Osteoblast (primary cell): ENCODE measurements at places on chromosomes 5 and 9. TPM values are rescaled to one million over a fixed set of nuclear protein-coding genes. Genes with fewer than 3 reads are reported as not detected.

GRCh38 chr5:35671541-35672295 is 54.1 kb downstream of the SPEF2 start:
- no peak for DNase-seq

DNA sequence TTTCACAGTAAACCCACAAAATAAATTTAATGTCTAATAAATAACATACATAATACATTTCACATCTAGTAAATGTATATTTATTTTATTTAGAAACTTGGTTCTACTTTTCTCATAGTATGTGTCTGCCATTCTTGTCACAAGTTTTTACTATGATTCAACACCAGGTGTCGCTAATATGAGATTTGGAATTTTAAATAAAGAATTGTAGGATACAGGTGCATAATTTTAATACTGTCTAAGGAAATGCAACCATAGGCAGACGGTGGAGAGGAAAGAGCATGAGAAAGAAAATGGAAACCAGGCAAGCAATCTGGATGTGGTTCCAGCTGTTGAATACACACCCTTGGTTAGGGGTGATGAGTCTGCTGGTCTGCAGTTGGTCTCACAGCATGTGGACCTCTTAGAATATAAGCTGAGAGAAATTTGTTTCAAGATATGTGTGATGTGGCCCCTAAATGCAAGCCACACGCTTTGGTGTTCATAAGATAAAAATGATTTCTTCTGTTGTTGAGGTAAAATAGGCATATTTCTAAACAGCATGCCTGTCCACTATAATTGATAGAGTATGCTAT is 114.7 kb upstream of the TXNDC8 start:
- DNase-seq, result peak; percentile 18

GRCh38 chr5:23717486-23717885 is 210.1 kb downstream of the PRDM9 start:
- no peak for DNase-seq

PTPN3 gene
- total RNA-seq, result 2.9 TPM in 2 replicates

PCDHB5 gene
- 1.5 and 2.9 TPM in 2 replicates for total RNA-seq

DNA sequence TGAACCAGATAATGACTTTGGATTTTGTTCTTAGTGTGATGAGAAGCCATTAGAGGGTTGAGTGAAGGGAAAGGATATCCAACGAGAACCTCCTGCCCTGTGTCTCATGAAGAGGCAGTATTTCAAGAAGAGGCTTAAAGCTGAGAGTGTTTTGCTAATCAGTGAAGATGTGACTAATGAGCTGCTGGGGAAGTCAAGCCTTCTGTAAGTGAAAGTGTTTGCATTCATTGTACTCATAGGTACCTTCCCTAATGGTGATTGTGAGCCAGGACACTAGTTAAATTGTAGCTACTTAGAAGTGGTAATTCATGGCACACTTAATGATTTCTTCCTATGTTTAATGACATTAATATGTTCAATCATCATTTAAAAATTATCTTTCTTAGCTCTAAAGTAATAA is 23.7 kb downstream of the PIP5K1B start:
- no peak for DNase-seq

GRCh38 chr5:28766565-28767158 is 1728.3 kb upstream of the CDH9 start:
- no peak for DNase-seq

C9orf50 gene
- total RNA-seq, result under 0.01 and 0.36 TPM in 2 replicates

KCNIP1 gene
- total RNA-seq, result not detected in 2 replicates

- no peak for DNase-seq
These were observed 66.5 kb upstream of the ENTREP1 start for GRCh38 chr9:69258551-69258950.

SAPCD2 gene
- 0.88 and 1.1 TPM in 2 replicates for total RNA-seq

LCN12 gene
- total RNA-seq, result not detected in 2 replicates

DNA sequence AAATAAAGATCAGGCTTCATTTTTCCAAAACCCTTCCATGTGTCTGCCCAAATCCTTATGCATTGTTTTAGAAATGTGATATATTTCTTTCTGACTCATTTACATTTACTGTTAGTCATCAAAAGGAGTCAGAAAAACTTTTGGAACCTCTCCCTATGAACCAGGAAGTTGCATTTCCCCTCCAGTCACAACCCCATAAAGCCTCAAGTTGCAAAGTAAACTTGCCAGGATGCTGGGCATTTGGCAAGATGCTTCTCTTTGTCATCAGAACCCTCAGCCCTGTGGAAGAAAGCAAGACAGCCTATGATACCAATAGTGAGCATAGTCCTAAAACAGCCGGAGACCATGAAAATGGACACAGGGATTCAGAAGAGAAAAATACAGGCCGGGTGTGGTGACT is 84.2 kb downstream of the MUSK start:
- DNase-seq, result peak; percentile 89

GRCh38 chr5:122844910-122845228 is 544 bp upstream of the SNX24 start:
- DNase-seq, result no peak

PLGRKT gene
- 15.6 and 18.3 TPM in 2 replicates for total RNA-seq

QSOX2 gene
- total RNA-seq, result 6.8 and 12.7 TPM in 2 replicates

DNA sequence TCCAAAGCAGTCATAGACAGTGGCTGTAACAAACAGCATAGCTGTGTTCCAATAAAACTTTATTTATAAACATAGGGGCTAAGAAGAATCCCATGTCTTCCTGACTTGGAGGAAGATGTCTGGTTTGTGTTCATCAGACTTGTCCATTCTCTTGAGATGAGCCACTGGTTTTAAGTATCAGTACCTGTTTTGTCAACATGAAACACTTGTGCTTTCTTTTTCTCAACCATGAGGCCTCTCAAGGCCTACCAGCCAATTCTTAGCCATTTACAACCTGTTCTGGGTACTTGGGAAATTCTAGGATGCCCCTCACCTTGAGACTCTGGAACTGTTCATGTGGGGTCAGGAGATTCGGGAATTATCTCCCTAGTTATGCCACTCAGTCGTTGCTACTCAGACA is 154.3 kb upstream of the PPP1R2B start:
- DNase-seq, result no peak

DNA sequence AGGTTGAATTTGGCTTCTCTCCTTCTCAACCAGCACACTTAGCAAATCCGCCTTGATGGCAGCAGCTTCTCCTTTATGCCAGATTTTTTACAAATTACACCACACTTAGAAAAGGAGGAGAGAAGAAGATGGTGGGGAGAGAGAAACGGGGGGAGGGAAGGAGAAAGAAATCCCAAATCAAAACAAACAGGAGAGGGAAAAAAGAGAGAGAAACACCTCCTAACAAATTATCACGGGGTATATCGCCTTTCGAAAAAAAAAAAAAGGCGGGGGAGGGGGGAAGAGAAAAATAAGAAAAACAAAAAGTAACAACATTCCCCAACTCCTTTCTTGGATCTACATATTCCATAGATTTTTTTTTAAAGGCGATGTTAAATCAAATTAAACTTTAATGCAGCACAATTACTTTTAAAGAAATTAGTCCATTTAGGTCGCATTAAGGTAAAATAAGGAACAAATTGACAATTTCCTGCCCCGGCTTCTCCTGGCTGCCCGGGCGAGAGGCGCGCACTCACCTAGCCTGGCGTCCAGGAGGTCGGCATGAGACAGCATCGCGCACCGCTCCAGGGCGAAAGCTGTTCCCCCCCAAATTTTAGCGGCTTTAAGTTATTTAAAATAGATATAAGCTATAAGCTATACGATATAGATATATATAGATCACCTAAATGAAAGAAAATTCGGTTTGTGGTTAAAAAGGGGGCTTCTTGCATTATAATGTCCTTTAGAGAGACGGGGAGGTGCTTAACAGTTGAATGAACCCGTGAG is at the start of gene OTP:
TSS of gene OTP (minus strand) at position 716 of the 765 bp plus-strand sequence. CDS start at position 552, 164 bp downstream.
- DNase-seq, result peak; percentile 62

DNA sequence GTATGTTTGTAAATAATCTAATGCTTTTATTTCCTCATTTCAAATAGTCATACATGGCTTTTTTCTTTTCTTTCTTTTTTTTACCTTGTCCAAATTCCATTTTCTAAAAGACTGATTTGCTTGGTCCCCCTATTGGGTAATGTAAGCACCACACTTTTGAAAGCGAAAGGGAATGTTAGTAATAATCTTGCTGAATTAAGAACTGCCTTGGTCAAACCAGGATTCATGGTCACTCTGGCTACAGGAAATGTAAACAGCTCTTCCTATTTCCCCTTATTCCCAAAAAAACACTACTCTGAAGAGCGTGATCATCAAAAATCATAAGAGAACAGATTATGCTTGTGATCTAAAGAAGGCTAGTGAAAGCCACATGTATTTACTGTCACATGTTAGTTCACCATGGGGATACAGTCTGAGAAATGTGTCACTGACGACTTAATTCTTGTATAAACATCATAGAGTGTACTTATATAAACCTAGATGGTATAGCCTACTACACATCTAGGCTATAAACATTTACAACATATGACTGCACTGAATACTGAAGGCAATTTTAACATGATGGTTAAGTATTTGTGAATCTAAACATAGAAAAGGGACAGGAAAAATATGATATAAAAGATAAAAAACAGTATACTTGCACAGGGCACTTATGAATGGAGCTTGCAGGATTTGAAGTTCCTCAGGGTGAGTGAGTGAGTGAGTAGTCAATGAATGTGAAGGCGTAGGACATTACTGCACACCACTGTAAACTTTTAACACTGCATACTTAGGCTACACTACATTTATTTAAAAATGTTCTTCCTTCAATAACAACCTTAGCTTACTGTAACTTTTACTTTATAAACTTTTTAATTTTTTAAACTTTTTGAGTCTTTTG is 75.3 kb downstream of the HMGCR start:
- peak; percentile 58 for DNase-seq
